ENCODE measurements at places on chromosomes 6 and 20.

- no peak for DNase-seq
Observed at GRCh38 chr6:5012519-5012918, 8.7 kb upstream of the RPP40 start.

- DNase-seq: no peak
Observed at GRCh38 chr20:20317195-20317594, 50.7 kb upstream of the INSM1 start.

- DNase-seq: no peak
Observed at GRCh38 chr6:108222064-108222463, 38.8 kb downstream of the SNX3 start.

- no peak for DNase-seq
Observed at GRCh38 chr20:49699200-49699992, 14.3 kb downstream of the B4GALT5 start.

DNA sequence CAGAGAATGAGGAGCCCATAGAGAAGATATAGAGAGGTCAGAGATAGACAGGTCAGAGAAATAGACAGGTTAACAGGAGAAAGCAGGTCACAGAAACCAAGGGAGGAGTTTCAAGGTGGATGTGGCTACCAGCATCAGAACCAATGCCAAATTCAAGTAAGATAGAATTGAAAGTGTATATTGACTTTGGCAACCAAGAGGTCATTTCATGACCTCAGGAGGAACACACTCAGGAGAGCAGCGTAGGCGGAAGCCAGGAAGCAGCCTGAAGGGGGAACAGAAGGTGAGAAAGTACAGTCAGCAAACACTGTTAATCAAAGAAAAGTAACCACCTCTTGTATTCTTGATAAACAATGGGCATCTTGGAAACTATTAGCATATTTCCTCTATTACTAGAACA, 33.9 kb upstream of the ALDH8A1 start:
- DNase-seq: peak; percentile 12

DNA sequence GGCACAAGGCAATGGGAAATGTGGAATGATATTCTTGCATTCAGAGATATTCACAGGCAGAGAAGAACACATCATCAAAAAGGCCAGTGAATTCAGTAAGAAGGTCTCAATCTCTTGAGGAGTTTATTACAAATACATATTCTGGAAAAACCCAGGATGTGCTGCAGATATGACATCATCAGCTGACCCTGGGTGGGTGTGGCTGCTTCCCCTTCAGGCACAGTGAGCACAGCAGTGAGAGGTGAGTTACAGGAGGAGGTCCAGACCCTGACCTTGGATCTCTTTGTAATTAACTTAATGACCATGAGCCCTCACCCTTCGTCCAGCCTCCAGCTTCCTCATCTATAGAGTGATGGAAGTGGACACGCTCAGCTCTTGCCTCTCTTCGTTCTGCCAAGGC, 147.5 kb upstream of the SYNDIG1 start:
- DNase-seq: no peak

DNA sequence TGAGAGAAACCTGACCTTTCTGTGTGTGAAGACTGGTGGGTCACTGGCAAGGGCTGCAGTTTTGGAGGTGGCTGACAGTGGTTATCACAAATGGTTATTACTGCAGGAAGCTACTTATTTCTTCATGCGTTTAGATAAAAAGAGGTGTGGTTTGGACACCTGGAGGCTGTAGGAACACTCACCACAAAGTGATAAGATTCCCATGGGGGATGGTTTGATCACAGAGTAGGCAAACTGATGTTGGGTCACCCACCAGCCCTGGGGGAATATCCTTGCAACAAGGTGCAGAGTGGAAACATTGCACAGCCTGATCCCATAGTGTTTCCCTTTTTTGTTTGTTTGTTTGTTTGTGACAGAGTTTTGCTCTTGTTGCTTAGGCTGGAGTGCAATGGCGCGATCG, 33.9 kb upstream of the RNGTT start:
- no peak for DNase-seq

- DNase-seq: peak; percentile 14
Observed at GRCh38 chr20:46305331-46305972, 2.8 kb downstream of the CDH22 start.

DNA sequence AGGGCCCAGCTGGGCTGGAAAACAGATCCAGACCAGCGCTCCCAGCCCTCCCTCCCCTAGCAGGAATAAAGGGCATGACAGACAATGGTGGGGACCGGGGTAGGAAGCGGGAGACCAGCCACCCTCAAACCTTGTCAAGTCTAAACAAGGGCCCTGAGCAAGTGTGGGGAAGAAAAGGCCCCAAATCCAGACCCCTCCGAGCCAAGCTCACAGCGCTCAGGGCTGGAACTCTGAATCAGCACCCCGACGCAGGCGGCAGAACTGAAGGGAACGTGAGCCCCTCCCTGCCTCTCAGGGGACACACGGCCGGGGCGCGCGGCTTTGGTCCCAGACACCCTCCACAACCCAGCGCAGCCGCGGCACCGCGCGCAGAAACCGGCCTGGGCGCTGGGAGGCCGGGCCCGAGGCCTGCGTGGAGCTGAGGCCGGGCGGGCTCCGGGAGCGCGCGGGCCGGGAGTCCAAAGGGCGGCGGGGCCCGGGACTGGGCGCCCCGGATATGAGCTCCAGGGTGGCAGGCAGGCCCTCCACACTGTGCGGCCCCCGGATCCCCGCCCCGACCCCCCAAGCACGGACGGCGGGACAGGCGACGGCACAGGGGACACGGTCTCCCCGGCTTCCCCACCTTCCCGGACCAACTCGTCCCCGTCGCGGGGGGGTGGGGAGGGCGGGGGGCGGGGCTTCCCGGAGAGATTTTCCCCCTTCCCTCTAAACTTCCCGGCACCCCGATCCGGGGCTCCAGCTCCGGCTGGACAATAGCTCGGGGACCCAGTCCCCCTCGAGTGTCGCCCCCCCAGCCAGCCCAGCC, 641 bp downstream of the TEAD3 start:
- DNase-seq: no peak

DNA sequence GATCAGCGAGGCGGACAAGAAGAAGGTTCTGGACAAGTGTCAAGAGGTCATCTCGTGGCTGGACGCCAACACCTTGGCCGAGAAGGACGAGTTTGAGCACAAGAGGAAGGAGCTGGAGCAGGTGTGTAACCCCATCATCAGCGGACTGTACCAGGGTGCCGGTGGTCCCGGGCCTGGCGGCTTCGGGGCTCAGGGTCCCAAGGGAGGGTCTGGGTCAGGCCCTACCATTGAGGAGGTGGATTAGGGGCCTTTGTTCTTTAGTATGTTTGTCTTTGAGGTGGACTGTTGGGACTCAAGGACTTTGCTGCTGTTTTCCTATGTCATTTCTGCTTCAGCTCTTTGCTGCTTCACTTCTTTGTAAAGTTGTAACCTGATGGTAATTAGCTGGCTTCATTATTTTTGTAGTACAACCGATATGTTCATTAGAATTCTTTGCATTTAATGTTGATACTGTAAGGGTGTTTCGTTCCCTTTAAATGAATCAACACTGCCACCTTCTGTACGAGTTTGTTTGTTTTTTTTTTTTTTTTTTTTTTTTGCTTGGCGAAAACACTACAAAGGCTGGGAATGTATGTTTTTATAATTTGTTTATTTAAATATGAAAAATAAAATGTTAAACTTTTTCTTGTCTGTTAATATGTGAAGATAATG, 2.2 kb downstream of the HSPA1B start:
- no peak for DNase-seq

DNA sequence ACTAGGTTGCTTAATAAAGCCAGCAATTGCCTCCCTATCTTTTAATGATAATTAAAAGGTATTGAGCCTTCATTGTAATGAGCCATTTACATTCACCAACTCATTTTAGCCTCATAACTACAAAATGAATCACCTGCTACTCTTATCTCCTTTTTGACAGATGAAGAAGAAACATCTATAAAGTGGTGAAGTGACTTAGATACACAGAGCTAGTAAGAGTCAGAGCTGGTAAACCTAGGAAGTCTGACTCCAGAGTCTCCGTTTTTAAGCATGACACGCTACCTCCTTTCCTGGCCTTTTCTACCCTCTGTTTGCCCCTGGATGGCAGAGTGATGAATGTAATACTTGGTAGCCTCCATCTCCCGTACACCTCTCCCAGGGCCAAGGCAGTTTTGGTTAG, 93.5 kb downstream of the SPTLC3 start:
- DNase-seq: no peak

GRCh38 chr20:16368645-16369292, 204.5 kb downstream of the KIF16B start:
- peak; percentile 40 for DNase-seq

DNA sequence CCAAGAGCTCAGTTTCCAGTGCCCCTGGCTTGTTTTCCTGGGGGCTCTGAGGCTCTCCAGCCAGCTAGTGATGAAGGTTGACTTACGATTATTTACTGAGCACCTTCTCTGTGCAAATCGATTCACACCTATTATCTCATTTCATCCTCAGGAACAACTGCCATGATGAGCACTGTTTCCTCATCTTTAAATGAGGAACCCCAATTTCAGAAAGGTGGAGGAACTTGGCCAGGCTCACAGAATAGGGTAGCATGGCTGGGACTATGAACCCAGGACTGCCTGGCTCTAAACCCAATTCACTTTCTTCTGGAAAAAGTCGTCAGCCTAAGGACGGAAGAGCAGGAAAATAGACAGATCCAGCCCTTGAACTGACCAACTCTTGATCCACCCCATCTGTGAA, 3.5 kb upstream of the BPI start:
- no peak for DNase-seq

DNA sequence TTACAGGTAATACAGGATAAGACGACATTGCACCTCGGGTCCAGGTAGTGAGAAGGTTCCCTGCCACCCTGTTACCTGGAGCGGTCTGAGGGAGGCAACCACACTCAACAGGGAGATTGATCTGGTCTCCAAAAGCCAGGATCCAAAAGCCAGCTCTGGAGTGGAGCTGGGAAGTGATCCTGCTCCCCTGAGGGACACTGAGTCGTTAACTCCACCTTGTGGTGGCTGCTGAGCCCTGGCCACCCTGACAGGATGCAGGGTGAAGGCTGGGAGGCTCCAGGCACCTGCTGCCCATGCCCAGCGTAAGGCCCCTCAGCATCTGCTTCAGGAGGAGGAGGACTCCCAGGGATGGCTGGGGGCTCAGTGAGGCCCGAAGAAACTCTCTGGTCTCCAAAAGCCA, 38.7 kb upstream of the SLC22A2 start:
- DNase-seq: no peak

DNA sequence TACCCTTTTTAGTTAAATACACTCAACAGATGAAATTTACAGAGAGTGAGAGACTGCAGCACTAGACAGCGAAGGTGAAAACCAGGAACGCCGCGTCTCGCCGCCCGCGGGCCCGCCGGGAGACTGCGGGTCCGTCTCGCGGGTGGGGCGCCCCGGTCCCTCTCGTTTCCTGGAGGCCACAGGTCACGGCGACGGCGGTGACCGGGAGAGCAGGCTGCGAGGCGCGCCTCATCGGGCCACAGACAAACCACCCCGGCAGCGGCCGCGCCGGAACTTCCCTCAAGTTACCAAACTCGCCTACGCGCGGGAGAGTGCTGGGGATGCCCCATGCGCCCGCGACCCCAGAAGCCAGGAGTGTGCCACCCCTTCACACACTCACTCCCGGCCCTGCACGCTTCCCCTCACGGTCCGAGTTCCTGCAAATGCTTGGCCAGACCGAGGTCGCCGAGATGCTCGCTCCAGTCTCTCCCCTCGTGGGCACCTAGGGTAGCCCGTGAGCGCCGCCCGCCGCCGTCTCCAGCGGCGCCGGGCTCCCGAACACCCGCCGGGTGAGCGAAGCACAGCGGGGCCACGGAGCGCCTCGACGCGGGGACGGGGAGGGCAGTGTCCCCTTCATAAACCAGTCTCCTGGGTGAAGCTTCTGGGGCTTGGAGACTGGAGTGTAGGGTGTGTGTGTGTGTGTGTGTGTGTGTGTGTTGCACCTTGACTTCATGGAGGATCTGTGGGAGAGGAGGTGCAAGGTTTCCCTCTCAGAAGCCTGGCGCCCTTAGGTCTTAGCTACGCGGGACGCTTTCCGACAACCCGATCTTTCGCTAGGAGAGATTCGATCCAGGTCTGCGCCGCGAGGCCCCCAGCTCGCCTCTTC, 1.4 kb downstream of the BACH2 start:
- peak; percentile 22 for DNase-seq
